Caco-2 (cell line): ENCODE measurements at places on chromosomes 4 and X. TPM values are rescaled to one million over a fixed set of nuclear protein-coding genes. Genes with fewer than 3 reads are reported as not detected.

DNA sequence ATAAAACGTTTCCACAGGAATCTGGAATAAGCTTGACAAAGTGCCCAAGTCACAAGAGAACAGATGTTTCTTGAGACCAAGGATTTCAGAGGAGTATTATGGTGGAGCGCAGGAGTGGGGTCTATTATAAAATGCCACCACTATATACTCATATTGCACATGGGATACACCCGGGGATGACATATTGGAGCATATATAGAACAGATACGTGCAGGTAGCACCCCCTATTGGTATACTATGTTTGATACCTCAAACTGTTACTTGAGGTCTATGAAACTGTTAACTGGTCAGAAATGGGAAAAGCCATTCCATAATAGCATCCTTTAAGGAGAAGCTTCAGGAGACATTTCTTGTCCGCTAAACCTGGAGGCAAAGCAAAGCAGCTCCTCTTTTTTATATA lies 86.0 kb downstream of the PCYT1B start:
- H3K4me1 ChIP-seq, result no peaks in the 10 kb centered on the region
- no peaks in the 10 kb centered on the region for H3K27me3 ChIP-seq
- H3K36me3 ChIP-seq, result no peaks in the 10 kb centered on the region
- no peak for DNase-seq
- no peak overlapping the region for H3K4me3 ChIP-seq
- H3K27ac ChIP-seq, result no peak overlapping the region

DNA sequence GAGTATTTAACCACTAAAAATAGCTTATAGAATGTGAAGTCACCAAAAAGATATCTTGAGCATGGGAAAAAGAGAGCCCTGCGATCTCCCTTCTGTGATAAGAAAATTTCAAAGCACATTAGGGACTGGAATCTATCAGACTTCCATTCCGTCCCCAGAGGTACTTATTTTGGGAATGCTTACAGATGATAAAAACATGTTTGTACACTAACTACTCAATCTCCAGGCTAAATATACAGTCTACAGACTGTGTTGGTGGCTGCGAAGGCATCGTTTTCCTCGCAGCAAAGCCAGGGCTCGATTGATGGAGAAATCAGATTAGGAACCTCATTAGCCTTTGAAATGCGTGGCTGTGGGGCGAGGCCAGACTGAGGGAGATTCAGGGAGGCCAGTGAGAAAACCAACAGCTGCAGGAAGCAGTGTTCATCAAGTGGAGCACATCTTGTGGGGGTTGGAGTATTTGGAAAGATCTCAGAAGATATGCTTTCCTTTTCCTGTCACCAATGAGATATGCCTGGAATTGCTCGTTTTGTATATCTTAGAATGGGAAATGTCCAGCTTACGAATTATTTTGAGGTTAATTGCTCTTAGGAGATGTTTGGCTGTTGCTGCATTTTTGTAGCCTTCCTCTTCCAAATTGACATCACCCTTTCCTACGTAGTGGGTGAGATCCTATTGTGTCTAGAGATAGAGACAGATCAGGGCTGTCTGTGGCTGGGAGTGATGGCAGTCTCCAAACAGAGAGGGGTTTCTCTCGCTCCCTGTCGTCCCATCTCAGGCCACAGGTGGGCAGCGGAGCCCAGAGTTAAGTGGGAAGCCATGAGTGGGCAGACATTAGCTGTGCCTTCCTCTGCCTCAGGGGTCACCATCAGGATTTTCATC lies 224.9 kb upstream of the FAT1 start:
- H3K36me3 ChIP-seq, result no peaks in the 10 kb centered on the region
- H3K27me3 ChIP-seq, result no peaks in the 10 kb centered on the region
- H3K4me1 ChIP-seq, result no peaks in the 10 kb centered on the region

DNA sequence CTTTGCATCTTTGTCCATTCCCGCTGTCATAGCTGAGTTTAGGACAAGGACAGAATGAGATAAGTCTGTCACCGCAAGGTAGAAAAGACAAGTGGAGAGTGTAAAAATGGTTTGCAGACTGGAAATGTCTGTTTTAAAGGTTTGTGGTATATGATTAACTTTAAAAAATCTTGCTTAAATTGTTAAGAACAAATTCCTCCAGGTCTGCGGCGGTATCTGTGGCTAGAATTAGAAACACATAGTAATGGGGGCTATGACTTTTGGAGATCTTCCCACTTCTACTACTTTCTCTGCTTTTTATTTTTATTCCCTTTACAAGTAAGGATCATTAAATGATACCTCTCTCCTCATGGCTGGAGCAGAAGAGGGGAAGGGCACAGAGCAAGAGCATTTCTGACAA lies 92.2 kb downstream of the MID1IP1 start:
- no peak overlapping the region for H3K27ac ChIP-seq
- no peak for DNase-seq
- H3K36me3 ChIP-seq, result no peaks in the 10 kb centered on the region
- no peak overlapping the region for H3K4me3 ChIP-seq
- H3K27me3 ChIP-seq, result no peaks in the 10 kb centered on the region

Gene ANKRD50
- 7.0 and 7.7 TPM in 2 replicates for total RNA-seq

DNA sequence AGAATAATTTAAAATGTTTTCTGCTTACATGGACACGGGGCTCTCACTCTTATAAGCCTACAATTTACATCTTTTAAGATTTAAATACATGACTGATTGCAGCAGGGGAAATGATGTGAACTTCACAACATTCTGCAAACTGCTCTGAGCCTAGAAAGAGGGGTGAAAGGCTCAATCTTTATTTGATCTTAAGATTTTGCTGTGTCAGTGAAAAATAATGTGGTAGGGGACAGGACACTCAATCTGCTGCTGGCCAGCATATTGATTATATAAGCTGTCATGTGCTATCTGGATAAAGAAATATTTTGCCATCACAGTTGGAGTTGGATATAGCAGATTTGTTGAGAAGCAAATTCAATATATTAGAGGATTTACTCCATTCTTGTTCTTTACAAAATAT lies 2210.5 kb downstream of the PCDH7 start:
- no peak for DNase-seq
- no peaks in the 10 kb centered on the region for H3K36me3 ChIP-seq
- no peaks in the 10 kb centered on the region for H3K27me3 ChIP-seq
- no peaks in the 10 kb centered on the region for H3K4me1 ChIP-seq
- H3K4me3 ChIP-seq, result no peak overlapping the region
- no peak overlapping the region for H3K27ac ChIP-seq

Gene GAB3
- not detected in 2 replicates for total RNA-seq

GRCh38 chr4:163693776-163694175 lies 199.3 kb downstream of the TMA16 start:
- no peak overlapping the region for H3K4me3 ChIP-seq
- DNase-seq, result no peak
- H3K4me1 ChIP-seq, result 0 out of 2 replicates have a peak, but pooled peaks cover 3% of the 10 kb centered on the region
- no peaks in the 10 kb centered on the region for H3K36me3 ChIP-seq

Gene DNAAF6
- total RNA-seq, result not detected in 2 replicates

GRCh38 chr4:40782876-40783275 lies 33.1 kb downstream of the NSUN7 start:
- no peak overlapping the region for H3K27ac ChIP-seq
- no peak overlapping the region for H3K4me3 ChIP-seq
- DNase-seq, result no peak
- H3K36me3 ChIP-seq, result no peaks in the 10 kb centered on the region; the same call in 1 of the 2 replicates
- H3K27me3 ChIP-seq, result no peaks in the 10 kb centered on the region
- no peaks in the 10 kb centered on the region for H3K4me1 ChIP-seq

DNA sequence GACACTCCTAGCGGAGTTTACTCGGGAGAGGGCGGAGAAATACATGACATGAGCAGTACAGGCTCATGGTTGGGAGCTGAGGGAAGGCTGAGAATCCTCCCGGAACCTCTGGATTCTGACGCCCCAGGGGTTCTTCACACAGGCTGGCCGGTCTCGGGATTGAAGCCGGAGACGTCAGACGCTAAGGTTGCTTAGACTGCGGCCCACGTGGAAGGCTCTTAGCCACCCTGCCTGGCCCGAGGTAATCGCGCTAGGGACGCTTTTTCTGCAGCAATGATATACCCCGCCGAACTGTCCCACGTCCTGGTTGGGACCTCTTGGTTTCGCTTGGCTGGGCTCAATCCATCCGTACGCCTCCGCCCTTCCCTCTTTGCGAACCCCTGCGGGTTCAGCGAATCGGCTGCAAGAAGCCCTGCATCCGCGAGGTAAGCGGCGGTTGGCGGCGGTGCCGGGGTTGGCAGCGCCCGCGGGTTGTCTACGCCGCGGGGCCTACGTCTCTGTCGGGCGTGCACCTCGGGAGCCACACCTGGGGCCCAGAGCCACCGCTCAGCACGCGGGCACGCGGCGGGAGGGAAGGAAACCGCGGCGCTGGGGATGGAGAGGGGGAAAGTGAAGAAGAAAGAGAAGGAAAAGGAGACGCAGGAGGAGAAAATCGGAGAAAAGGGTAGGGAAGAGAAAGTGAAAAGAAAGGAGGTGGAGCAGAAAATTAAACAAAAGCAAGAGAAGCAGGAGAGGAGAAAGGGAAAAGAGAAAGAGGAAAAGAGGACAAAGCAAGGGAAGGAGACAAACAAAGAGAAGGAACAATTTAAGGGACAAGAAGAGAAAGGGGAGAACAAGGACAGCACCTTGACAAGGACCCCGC lies at the start of gene ARL9:
Gene ARL9, plus strand, starts transcription at position 523 of the 862 bp plus-strand sequence. Its CDS starts 72 bp downstream, at position 595.
- no peaks in the 10 kb centered on the region for H3K4me1 ChIP-seq
- H3K27ac ChIP-seq, result no peak within 1 kb of the TSS

GRCh38 chrX:19361701-19362100 lies 18.0 kb downstream of the PDHA1 start:
- no peaks in the 10 kb centered on the region for H3K27me3 ChIP-seq
- no peak for DNase-seq
- H3K27ac ChIP-seq, result no peak overlapping the region
- no peaks in the 10 kb centered on the region for H3K4me1 ChIP-seq
- H3K4me3 ChIP-seq, result no peak overlapping the region

GRCh38 chr4:73885574-73886267 lies 16.5 kb downstream of the CXCL1 start:
- no peaks in the 10 kb centered on the region for H3K27me3 ChIP-seq
- no peak for DNase-seq
- H3K4me1 ChIP-seq, result no peaks in the 10 kb centered on the region
- no peak overlapping the region for H3K27ac ChIP-seq

Gene DIPK2B
- total RNA-seq, result not detected in 2 replicates

Gene ZNF141
- 28.4 and 32.5 TPM in 2 replicates for total RNA-seq

DNA sequence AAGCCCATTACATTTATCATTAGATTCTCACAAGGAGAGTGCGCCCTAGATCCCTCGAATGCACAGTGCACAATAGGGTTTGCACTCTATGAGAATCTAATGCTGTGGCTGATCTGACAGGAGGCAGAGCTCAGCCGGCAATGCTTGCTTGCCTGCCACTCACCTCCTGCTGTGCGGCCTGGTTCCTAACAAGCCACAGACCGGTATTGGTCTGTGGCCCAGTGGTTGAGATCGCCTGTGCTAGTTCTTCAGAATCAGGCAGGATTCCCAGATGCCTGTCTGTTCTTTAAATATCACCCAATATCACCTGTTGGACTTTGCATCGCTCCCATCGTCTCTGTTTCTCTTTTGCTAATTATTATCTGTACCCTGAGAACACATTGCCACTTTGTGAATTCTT lies 14.0 kb downstream of the DSPP start:
- H3K4me1 ChIP-seq, result no peaks in the 10 kb centered on the region
- H3K36me3 ChIP-seq, result no peaks in the 10 kb centered on the region
- no peak overlapping the region for H3K27ac ChIP-seq
- DNase-seq, result no peak
- H3K4me3 ChIP-seq, result no peak overlapping the region

Gene RAB40A
- total RNA-seq, result not detected in 2 replicates

Gene ZCCHC18
- total RNA-seq, result 0.77 and 0.95 TPM in 2 replicates

DNA sequence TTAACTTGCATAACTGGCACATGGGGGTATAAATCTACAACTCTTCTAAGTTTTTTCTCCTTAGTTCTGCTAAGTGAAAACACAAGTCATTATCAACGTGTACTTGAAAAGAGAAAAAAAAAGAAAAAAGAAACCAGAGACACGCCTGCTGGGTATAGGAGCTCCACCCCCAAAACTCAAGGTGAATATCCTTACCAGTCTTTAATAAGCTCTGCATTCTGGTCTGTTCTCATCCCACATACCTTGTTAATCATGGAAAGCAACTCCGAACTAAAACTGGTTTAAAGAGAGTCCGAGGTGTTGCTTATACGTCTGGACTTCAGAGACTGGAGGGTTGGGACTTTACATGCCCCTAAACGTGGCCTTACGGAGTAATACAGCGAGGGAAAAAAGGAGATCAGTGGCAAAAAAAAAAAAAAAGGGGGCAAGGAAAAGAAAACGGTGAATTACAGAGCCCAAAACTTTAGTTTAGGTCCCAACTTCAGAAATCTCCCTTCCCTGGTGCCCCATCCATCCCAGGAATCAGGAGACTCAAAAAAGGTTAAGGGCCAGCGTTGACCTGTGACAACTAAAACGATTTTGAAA lies 1.0 kb downstream of the PGRMC2 start:
- H3K36me3 ChIP-seq, result no peaks in the 10 kb centered on the region
- H3K27ac ChIP-seq, result peak overlapping the region; percentile 82
- H3K27me3 ChIP-seq, result no peaks in the 10 kb centered on the region
- peak overlapping the region; percentile 92 for H3K4me3 ChIP-seq
- no peak for DNase-seq

DNA sequence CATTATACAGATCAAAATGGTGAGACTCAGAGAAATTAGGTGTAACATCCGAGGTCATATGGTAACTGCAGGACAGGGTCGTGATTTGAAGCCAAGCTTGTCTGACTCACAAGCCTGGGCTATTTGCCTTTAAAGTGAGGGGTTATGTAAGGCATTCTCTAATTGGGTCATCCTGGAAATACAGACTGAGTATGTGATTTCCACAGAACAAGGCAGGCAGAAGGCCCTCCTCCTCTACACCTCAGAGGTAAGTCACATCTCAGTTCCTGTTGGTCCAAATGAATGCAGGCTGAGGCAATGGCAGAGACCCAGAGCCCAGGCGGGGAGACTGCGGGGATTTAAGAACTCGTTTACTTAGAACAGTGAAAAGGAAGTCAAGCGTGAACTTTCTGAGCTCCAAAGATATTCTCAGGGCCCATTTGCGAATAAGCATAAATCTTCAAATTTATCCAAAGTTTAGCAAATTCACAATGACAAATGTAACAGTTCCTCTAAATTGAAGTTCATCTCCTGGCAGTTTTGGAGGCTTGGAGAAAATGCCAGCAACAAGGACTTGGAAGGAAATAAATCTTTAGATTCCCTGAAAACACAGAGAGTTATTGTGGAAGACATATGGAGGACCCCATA lies 153.3 kb downstream of the LDB2 start:
- H3K27ac ChIP-seq, result no peak overlapping the region
- no peak for DNase-seq
- H3K36me3 ChIP-seq, result no peaks in the 10 kb centered on the region
- no peaks in the 10 kb centered on the region for H3K4me1 ChIP-seq
- no peaks in the 10 kb centered on the region for H3K27me3 ChIP-seq
- H3K4me3 ChIP-seq, result no peak overlapping the region

DNA sequence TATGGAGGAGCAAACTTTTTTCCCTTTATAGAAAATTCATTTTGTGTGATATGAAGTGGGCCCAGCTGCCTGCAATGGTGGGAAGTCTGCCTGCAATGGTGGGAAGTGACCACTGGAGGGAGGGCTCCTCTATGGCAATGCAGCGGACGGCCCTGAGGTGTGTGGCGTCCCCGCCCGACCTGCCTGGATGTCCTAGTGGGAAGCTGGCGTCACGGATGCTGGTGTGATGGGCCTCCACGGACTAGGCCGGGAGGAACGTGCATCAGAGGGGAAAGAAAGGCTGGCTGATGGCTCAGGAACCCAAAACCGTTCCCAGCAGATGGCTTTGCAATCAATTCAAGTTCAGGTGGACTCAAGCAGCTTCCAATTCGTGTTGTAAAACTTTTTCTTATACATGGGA lies 177.9 kb downstream of the AFAP1 start:
- peaks cover 17% of the 10 kb centered on the region for H3K4me1 ChIP-seq
- H3K4me3 ChIP-seq, result no peak overlapping the region
- H3K27me3 ChIP-seq, result no peaks in the 10 kb centered on the region
- H3K36me3 ChIP-seq, result no peaks in the 10 kb centered on the region; the same call in 1 of the 2 replicates
- DNase-seq, result peak; percentile 62

GRCh38 chrX:144717682-144718081 lies 529.6 kb upstream of the SPANXN1 start:
- no peak for DNase-seq
- H3K4me1 ChIP-seq, result no peaks in the 10 kb centered on the region
- no peak overlapping the region for H3K27ac ChIP-seq
- H3K36me3 ChIP-seq, result no peaks in the 10 kb centered on the region
- no peak overlapping the region for H3K4me3 ChIP-seq
